Activated CD4-positive, alpha-beta memory T cell treated with anti-CD3 and anti-CD28 coated beads for 36 hours (primary cell): ENCODE measurements at places on chromosomes 3 and 15. TPM values are rescaled to one million over a fixed set of nuclear protein-coding genes. Genes with fewer than 3 reads are reported as not detected.

SLC24A5 gene
- total RNA-seq, result not detected

THUMPD3 gene
- 60.6 TPM for total RNA-seq

GALNT15 gene
- not detected for total RNA-seq

GP5 gene
- 0.31 TPM for total RNA-seq

COLQ gene
- total RNA-seq, result 1.5 TPM
